Glomerular endothelial cell (primary cell): ENCODE measurements at places on chromosomes 5 and 9.

DNA sequence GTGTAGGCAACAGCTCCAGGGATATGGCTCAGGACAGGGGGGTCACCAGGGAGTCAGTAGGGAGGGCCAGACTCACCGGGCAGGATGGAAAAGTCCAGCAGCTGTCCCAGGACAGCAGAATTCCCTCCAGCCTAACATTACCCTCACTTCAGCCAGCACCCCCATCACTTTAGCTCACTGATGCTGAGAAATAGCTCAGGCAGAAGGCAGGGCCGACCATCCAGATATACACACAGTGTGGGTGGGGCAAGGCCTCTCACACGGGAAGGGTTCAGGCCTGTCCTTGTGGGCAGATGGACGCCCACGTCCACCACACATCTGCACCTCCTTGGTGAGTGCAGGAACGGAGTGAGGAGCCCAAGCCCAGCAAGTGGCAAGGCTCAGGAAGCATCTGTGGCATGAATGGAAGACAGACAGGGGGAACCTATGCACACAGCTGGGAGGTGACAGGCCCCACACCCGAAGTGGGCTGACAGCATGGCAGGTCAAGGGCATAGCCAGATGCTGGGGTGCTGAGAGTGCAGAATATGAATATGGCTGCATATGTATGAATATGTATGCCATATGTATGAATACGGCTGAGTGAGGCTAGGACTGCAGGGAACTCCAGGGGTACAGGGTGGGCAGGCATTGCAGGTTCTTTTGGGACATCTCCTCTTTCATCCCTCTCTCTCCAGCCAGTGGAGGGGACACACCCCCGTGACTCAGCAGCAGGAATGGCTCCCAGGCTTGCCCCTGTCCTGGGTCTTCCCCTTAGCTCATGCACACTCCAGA, 17.0 kb downstream of the BICD2 start:
- no peak for DNase-seq

GRCh38 chr5:124743602-124744169, 2.8 kb downstream of the ZNF608 start:
- DNase-seq = no peak

DNA sequence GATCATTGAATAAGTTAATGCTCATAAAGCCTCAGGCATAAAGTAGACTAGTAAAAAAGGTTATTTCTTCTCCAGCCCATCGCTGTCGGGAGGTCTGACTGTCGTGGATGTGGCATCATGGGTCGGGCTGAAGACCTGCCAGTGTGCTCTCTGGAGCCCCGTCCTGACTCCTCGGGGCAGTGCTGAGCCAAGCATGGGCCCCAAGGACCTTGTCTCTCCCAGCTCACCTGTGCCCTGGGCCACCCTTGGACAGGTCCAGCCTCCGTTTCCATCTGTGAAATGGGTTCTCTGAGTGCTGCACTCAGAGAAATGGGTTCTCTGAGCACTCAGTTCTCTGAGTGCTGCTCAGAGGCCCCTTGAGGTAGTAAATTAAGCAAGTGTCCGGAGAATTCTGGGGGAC, 269.0 kb downstream of the GADD45G start:
- no peak for DNase-seq

- no peak for DNase-seq
These were observed 938 bp downstream of the NINJ1 start for GRCh38 chr9:93132946-93133680.

DNA sequence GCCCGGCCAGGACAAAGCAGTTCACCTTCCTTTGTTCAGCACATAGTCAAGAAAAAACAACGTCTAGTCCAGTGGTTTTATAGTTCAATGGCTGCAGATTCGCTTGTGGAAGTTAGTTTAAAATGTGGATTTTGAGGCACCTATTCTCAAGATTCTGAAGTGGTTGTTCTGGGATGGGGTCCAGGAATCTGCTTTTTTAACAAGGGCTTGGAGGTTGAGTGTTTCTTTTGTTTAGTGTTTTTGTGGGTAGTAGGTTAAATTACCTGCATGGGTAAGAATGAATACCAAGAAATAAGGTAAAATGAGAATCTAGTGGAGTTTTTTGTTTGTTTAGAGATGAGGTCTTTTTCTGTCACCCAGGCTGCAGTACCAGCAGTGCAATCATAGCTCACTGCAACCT, 28.4 kb upstream of the NADK2 start:
- DNase-seq = no peak

DNA sequence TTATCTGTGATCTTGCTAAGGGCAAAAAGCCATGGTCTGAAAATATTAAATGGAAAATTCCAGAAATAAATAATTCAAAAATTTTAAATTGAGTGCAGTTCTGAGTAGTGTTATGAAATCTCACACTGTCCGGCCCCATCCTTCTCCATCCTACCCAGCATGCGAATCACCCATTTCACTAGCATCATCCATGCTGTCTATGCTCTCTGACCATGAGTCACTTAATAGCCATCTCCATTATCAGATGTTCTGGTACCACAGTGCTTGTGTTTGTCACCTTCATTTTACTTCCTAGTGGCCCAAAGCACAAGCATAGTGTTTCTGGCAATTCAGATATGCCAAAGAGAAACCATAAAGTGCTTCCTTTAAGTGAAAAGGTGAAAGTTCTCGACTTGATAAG, 63.3 kb upstream of the SMC5 start:
- no peak for DNase-seq

DNA sequence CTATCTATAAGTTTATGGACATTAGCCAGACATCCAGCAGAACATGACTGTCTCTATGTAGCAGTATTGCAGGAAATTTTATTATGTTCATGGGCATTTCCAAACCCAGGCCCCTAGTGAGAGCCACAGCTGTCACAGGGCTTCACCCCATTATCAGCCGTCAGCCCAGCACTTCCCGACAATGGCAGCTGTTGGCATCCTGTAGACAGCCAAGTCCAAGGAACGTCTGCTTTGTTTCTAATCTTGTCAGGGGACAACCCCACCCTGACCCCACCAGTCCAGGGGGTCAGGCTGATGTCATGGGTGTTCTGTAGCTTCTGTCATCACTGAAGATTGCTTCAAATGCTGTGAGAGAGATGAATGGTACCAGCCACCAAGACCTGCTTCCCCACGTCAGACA, 565.3 kb upstream of the BRINP1 start:
- DNase-seq = no peak

DNA sequence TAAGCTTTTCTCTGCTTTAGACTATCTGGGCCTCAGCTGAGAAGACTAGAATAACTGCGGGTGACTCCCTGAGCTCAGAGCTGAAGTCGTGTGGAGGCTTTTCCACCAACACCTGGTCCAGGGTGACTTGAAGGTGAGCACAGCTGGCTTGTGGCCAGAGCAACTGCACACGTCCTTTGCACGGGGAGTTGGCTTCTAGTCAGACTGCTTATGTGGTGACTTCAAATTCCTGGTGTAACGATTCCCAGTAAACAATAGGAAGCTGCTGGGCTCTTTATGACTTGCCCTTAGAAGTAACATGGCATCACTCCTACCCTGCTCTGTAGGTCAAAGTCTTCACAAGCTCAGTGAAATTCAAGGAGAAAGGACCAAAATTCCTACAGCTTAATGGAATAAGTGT, 800.6 kb upstream of the CDH6 start:
- no peak for DNase-seq

GRCh38 chr9:78462611-78463010, 165.7 kb downstream of the PSAT1 start:
- DNase-seq = no peak
